ENCODE measurements at places on chromosomes 1 and 21. TPM values are rescaled to one million over a fixed set of nuclear protein-coding genes. Genes with fewer than 3 reads are reported as not detected.
A peak's percentile ranks its signal among the peaks of the same experiment; 100 is the strongest.

GRCh38 chr1:178931858-178932551 is 61.1 kb upstream of the ANGPTL1 start:
- no peak for DNase-seq

DNA sequence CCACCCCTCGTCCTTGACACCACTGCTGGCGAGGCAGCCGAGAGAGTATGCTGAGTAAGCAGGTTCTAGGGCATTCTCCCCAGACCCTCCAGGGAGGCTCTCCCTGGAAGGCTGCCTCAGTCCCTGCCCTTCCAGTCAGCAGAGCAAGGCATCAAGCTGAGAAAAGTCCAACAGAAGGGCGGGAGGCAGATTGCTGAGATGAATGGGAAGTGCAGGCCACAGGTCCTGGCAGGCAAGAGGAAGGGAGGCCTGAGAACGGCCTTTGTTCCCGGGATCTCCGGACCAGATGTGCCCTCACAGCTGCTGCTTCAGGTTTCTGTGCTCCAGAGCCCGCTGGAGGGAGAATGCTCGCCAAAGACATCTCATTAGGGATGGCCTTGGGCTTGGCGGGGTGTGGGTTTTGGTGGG is 270.0 kb upstream of the VAMP3 start:
- DNase-seq: no peak

The RNU11 gene
- total RNA-seq: not detected

DNA sequence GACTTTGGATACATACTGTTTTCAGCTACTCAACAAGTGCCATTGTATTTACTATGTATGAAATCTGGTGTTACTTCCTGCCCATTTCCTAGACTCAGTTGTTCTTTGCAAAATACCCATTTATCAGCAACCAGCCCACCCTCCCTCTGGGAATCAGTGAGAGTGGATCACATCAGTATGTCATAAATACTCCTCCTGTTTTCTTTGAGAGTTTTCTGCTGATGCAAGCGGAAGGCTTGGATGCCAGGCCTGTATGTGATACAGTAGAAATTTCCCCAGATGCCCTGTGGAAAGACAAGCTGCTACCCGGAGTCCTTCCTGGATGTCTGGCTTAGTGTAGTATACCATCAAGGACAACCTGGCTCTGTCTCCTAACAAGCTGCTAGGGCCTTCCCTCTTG is 2.4 kb upstream of the PTPRC start:
- no peak for DNase-seq

The RPS8 gene
- 1,946 TPM for total RNA-seq

- no peak for DNase-seq
Measured at GRCh38 chr1:98849969-98850636, 154.6 kb downstream of the PLPPR5 start.

GRCh38 chr1:26858160-26858559 is 4.8 kb upstream of the SFN start:
- no peak for DNase-seq

The SLAMF8 gene
- total RNA-seq: not detected

GRCh38 chr1:39386997-39387396 is 104.4 kb upstream of the BMP8A start:
- no peak for DNase-seq

- DNase-seq: no peak
Measured at GRCh38 chr1:40264354-40264781, 6.3 kb downstream of the ZMPSTE24 start.

GRCh38 chr1:1291548-1292441 is 11.6 kb downstream of the SCNN1D start:
- peak; percentile 48 for DNase-seq

DNA sequence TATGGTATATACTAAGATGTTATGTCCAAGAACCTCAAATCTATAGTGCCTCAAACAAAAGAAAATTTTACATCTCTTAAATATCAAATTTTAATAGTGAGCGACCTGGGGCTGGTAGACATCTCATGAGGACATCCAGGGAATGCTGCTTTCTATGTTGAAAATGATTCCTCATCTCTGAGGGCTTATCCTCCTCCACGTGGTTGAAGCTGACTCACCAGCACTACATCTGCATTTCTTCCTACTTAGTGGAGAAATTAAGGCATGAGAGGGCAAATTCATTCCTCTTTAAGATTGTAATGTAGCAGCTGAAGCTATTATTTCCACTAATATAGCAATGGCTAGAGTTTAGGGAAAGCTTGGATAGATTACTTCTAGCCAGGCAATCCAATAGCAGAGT is 529.5 kb downstream of the COL11A1 start:
- DNase-seq: no peak

DNA sequence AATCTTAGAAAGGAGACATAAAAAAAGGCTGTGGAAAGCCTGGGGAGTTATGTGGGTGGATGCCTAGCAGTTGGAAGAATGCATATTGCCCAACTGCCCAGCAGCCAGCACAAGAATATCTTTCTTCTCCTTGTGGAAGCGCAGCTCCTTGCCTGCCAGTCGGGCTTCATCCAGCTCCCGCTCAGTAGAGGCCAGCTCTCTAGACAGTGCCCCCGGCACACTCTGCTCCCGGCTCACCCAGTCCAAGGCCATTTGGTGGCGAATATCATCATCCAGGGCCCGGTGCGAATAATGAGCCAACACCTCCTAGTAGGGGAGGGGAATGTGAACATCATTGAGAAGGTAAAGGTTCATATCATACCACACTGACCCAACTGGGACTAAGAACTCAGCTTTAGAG is 9.0 kb upstream of the RBM8A start:
- no peak for DNase-seq

The PGBD5 gene
- 7.5 TPM for total RNA-seq

The SPRR2A gene
- not detected for total RNA-seq

The KIF26B gene
- 1.1 TPM for total RNA-seq

DNA sequence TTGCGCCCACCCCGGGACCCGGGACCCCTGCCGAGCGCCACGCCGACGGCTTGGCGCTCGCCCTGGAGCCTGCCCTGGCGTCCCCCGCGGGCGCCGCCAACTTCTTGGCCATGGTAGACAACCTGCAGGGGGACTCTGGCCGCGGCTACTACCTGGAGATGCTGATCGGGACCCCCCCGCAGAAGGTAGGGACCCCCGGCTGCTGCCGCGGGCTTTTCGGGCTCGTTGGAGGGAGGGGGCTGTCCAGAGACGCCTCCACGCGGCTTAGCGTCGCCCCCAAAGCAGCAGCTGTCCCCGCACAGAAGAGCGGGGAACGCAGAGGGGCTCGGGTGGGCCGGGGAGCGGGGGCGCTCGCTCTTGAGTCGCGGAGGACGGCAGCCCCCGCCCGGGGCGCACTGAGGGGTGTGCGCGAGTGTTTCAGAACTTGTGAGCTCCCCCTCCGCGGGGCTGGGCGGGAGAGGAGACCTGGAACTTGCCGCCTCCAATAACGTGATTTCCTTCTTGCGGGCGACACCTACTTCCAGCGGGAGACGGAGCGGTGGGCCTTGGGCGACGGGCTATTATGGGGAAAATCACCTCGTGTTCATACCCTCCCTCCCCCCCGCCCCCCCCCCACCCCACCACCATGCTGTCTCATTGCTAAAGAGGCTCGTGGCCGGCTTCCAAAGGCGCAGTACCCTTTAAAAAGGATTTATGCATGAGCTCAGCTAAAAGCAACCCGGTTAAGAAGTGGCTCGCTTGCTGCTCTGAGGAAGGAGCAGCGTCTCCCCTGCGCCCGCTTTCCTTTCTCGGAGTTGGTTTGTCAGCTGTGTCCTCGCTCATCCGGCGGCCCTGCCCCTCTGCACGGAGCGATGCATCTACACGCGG is 664 bp downstream of the BACE2 start:
- DNase-seq: peak; percentile 50

The PEAR1 gene
- 5.0 TPM for total RNA-seq
